Stimulated activated CD8-positive, alpha-beta memory T cell treated with anti-CD3 and anti-CD28 coated beads, Interleukin-7, amount 100 ng/mL, for 1 hour (primary cell): ENCODE measurements at places on chromosomes 2 and 18.

- DNase-seq, result no peak
Measured at GRCh38 chr2:143564419-143564818, 435.2 kb downstream of the ARHGAP15 start.

GRCh38 chr2:15363142-15363541 lies 198.0 kb downstream of the NBAS start:
- no peak for DNase-seq

- DNase-seq, result no peak
Measured at GRCh38 chr18:48922226-48922800, 28.5 kb downstream of the SMAD7 start.

- no peak for DNase-seq
Measured at GRCh38 chr2:233448220-233448559, 93.9 kb downstream of the DGKD start.

- DNase-seq, result no peak
Measured at GRCh38 chr2:12971581-12972365, 255.0 kb downstream of the TRIB2 start.

DNA sequence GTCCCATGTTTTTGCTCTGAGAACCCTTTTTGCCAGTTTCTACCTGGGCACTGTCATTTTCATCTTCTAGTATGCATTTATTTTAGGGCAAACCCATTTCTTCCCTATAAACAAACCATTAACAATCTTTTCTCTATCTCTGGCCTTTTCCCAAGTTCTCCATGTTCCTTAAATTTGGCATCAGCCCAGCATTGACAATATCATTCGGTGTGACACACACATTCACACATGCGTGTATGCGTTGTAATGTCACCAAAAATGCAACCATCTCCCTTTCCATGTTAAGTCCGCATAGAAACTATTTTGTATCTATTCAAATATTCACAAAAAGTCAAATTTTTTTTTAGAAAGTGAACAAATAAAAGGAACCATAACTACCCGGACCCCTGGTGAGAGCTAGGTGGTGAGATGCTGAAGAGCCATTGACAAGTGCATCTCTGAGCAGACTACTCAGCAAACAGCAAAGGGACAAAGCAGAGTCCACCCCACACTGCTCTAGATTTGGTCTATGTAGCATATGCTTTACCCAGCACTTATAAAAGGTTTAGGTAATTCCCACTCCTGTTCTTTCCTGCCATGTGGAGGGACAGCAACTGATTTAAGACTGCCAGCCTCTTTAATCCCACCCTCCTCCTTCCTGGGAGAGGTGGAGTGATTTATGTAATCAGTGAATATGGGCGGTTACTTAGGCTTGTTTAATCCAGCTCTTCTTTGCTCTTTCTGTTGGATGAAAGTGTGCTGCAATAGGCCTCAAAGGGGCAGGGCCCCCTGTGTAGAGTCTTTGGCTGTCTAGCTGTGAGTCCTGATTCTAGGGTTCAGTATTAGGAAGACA lies 124.1 kb downstream of the METTL8 start:
- DNase-seq, result no peak

DNA sequence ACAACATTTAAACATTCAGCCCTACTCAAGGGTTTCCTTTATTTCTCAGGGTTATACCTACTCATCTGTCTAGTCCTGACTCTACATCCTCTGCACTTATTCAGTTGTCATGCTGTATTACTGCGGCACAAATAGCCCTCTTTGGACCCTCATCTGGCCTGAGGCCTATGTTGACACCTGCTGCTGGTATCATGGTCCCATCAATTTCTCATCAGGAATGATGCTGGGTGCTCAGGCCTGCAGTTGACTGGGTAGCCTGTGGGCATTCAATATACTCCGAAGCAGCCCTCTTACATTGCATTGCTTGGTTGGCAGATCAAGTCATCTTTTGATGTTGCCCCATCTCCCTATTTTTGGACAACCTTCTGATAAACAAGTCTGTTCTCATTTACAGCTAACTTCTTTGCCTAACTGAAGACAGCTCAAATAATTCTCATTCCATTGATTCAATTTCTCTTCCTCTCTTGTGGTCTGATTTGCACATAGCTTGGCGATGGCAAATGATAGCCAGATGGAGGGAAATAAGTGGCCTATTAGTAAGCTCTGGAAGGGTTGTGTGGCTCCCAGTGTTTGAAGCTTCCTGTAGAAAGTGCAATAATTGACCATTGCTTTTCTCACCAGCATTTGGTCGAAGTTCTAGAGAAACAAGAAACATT lies 19.1 kb upstream of the MC4R start:
- no peak for DNase-seq

DNA sequence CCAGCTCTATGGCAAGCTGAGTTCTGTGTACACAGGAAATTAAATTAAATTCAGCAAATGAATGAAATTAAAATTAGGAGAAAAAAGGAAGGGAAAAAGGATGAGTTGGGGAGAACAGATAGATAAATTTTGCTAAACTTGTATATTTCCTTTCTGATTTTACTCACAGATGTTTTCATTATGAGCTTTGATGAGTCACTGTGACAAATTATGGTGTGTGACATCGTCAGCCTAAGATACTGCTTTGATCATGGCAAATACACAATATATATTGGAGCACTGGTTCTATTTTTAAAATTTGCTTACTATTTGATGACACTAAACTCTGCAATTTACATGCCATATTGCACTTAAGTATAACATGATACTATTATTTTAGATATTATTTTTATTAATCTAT lies 464.6 kb upstream of the SPHKAP start:
- no peak for DNase-seq

DNA sequence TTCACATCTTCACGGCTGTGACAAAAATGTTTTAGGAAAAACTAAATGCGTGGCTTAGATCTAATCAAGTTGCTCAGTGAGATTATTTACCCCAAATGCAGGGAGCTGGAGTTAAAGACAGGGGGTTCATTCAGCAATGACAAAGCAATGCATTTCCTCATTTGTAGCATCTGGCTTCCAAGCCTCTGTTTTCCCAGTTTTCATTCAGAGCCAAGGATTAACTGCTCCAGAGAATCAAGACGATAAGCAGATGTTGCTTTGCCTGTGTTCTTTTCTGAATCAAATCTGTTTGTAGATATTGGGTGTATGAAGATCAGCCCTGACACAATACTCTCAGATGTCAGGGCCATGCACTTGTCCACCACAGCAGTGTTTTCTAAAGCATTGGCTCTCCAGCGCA lies 147.4 kb upstream of the SIX2 start:
- no peak for DNase-seq

DNA sequence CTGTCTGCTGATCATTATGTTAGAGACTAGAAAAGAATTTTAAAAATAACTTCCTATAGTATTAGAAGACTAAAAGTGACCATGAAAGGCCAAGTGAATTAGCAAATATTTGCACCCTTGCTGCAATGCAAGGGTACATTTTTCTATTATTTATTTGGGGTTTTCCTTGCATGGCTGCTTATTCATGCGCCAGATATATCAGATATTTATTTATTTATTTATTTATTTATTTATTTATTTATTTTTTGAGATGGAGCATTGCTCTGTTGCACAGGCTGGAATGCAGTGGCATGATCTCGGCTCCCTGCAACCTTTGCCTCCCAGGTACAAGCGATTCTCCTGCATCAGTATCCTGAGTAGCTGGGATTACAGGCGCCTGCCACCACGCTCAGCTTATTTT lies 126.3 kb upstream of the LMAN1 start:
- no peak for DNase-seq

- no peak for DNase-seq
Measured at GRCh38 chr2:30652271-30652915, 154.9 kb downstream of the CAPN13 start.

- DNase-seq, result no peak
Measured at GRCh38 chr2:69177063-69177771, 164.2 kb downstream of the ANTXR1 start.

- no peak for DNase-seq
Measured at GRCh38 chr2:9674891-9675414, 44.2 kb upstream of the YWHAQ start.

- DNase-seq, result no peak
Measured at GRCh38 chr2:174738841-174739240, 25.4 kb downstream of the CHRNA1 start.

DNA sequence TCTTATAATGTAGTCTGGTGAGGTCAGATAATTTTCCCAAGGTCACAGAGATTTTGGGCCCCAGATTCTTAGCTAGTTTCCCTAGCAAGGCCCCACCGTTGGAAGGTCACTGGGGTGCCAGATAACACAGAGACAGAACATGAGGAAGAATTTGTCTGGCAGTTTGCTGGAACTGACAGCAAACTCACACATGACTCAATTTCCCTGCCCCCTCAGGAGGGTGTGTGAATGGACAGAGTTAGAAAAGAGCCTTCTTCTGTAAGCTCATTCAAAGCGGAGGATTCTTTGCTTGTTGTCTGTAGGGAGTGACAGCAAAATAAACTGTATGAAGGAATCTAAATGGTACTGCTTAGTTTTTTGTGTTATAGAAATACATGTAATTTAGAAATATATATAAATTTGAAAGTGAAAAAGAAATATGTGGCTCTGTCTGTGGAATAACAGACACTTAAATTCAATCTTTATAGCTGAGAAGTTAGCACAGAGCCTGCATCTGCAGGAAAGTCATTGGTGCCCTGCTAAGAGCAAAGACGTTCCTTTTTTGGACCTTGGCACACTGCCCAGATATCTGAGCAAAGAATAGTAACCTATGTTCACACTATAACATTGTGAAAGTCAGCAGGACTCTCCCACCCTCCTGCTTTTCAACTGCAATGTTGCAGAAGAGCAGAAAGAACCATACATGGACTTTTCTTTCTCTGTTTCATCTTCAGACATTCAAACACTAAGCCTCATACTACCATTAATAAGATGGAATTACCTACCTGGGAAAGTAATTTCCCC lies 2.1 kb downstream of the MDH1 start:
- DNase-seq, result no peak

GRCh38 chr2:86383844-86384243 lies 46.4 kb upstream of the REEP1 start:
- no peak for DNase-seq

GRCh38 chr2:118134650-118135049 lies 46.4 kb downstream of the INSIG2 start:
- no peak for DNase-seq

GRCh38 chr2:216694082-216694825 lies 1.1 kb downstream of the IGFBP5 start:
- DNase-seq, result no peak

DNA sequence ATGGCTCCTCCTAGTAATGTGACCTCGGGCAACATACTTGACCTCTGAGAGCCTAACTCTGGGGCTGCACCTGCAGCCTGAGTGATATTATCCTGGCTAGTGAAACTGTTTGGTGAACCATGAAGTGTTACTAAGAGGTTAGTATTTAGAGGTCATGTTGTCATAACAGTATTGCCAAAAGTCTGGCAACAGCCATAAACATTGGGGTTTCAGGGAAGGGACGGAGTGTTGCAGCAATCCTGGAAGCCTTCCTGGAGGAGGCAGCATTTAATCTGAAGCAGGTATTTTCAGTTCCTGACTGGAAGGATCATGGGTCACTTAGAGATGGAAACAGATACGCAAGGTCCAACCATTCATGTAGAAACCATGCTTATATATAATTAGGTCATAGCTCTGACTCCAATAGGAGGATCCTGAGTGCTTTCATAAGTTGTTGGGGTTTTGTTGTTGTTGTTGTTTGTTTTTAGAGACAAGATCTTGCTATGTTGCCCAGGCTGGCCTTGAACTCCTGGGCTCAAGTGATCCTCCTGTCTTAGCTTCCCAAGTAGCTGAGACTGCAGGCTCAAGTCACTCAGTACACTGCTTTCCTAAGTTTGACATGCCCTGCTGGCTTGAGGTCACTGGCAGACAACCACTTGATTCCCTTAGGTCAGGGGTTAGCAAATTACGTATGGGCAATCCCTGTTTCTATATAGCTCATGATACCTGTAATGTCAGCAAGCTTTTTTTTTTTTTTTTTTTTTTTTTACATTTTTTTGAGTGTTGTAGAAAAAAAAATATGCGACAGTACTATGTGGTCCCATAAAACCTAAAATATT lies 21.5 kb downstream of the GPR39 start:
- no peak for DNase-seq

DNA sequence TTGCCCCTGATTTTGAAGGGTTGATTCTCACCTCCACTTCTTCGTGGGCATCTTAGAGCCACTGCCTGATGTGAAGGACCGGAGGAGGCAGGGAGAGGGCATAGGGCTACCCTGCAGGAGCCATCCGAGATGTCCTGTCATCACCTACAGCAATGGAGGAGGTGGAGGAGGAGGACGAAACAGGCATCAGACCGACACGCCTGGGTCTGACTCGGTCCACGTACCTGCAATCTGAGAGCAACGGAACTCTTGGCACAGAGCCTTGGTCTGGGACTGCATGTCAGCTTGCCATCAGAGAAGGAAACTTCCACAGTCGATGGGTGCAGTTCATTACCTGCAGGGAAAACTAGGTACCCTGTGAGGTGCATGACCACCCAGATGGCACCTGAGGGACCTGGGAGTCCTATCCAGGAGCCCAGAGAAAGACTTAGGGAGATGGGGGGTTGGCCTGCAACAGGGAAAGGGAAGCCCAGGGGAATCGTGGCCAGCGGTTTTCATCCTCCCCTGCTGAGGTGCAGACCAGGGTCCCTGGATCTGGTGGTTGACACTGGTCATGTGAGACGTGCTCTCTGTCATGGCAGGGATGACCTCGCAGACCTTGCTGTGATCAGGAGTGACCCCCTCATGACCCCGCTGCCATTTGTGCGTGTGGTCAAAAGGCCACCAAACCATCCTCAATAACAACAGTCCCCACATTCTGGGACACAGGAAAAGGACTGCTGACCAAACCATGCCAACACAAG lies 190.8 kb downstream of the SEPTIN10 start:
- DNase-seq, result no peak

DNA sequence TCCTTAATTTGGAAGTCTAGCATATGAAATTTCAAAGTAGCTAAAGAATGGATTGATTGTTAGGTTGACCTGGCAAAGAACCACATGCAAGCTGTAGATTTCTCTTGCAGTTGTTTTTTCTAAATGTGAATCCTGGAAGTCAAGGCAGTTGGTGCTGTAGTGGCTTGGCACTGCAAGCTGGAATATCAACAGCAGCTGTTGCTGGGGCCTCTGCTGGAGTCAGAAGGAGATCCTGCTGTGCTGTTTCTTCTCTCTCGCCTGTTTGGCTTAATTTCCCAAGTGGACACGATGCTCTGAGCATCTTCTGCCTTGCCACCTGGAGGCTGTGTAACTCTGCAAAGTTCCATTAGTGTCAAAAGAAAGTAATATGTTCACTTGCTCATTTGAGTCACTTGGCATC lies 12.6 kb downstream of the PIK3C3 start:
- no peak for DNase-seq

GRCh38 chr2:239216614-239217273 lies 184.1 kb downstream of the HDAC4 start:
- DNase-seq, result no peak
